Right hindlimb (tissue), 1 donor: ENCODE measurements at places on chromosomes 4 and X.
A peak's percentile ranks its signal among the peaks of the same experiment; 100 is the strongest.

DNA sequence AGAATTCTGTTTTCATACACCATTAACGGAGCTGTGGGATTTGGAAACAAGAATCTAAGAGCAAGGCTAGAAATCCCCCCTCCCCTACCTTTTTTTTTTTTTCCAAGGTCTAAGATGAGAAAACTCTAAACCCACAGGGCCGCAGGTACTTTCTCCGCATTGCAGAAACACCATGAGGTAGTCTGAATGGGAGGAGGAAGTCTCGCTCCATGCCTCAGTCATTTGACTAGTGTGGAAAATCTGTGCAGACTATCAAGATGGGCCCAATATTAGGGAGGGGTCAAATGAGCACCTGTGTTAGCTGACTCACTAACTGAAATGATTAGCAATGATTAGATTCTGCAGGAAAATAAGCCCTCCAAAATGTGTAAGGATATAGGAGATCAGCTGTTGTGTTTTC is 40.9 kb upstream of the MAP3K15 start:
- DNase-seq = no peak

- DNase-seq = no peak
Observed at GRCh38 chrX:39194673-39195072, 393.4 kb downstream of the MID1IP1 start.

GRCh38 chr4:112436987-112437386 is 79.0 kb downstream of the NEUROG2 start:
- DNase-seq = no peak

DNA sequence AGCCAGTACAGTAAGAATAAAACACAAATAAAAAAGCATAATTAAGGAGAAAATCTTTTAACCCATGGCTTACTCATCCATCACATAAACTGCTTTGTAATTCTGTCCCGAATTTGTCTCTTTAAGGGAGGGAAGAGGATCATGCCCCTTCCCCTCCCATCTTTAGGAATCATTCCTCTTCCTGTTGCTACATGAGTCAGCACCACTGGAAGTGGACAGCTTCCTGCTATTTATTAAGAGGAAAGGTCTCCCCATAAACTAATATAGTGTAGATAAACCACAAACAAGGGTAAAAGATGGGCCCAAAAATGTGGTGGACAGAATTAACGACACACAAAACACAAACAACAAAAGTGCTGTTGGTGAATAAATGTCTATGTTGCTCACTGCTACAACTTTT is 75.8 kb downstream of the PPP3CA start:
- no peak for DNase-seq

DNA sequence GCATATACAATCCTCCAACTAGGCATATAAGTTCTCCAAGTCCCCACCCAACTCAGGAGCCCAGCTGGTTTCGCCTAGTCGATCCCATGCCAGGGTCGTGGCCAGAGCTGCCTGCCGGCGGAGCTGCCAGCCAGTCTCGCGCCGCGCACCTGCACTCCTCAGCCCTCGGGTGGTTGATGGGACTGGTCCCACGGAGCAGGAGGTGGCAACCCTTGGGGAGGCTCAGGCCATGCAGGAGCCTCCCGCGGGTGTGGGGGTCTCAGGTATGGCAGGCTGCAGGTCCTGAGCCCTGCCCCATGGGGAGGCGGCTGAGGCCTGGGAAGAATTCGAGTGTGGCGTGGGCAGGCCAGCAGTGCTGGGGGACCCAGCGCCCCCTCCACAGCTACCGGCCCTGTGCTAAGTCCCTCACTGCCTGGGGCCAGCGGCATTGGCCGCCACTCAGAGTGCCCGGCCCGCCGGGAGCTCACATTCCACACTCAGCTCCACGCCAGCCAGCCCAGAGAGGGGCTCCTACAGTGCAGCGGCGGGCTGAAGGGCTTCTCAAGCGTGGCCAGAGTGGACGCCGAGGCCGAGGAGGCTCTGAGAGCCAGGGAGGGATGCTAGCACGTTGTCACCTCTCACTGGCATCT is 1086.4 kb upstream of the PCDH10 start:
- no peak for DNase-seq

DNA sequence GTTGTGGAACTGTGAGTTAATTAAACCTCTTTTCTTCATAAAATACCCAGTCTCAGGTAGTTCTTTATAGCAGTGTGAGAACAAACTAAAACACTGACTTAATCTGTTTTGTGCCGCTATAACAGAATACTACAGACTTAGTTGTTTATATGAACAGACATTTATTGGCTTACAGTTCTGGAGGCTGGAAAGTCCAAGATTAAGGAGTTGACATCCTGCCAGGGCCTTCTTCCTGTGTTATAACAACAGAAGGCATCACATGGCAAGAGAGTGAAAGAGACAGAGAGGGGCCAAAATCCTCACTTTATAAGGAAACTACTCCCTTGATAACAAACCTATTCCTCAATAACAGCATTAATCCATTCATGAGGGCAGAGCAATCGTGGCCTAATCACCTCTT is 42.5 kb upstream of the KCNIP4 start:
- no peak for DNase-seq

DNA sequence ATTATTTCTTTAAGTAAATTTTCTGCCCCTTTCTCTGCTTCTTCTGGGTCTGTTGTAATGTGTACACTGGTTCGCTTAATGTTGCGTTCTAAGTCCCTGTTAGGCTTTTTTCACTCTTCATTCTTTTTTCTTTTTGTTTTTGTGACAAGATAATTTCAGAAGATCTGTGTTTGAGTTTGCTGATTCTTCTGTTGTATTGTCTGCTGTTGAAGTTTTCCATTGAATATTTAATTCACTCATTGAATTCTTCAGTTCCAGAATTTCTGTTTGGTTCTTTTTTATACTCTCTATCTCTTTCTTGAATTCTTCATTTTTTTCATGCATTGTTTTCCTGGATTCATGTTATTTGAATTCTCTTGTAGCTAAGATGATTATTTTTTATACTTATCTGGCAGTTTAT is 66.3 kb upstream of the NUDT6 start:
- DNase-seq = no peak

- no peak for DNase-seq
Observed at GRCh38 chr4:139852612-139853269, 187.1 kb downstream of the MGST2 start.

DNA sequence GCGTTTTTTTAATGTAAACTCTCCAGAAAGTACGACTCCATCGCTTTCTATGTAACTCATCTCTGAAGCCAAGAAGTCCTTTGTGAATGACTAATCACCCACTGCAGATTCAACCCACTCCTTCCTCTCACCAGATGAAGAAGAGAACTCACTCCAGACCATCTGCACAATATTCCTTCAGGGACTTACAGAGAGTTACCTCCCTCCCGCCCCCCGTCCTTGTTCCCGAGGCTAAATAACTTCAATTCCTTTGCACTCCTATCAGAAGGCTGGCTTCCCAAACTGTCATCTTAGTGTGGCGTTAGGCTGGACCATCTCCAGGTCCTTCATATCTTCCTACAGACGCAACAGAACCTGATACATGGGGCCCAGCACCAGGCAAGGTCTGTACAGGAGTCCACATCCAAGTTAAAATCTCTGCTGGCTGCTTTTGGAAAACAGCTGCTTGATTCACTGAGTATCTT is 82.4 kb downstream of the AFAP1 start:
- peak; percentile 80 for DNase-seq

DNA sequence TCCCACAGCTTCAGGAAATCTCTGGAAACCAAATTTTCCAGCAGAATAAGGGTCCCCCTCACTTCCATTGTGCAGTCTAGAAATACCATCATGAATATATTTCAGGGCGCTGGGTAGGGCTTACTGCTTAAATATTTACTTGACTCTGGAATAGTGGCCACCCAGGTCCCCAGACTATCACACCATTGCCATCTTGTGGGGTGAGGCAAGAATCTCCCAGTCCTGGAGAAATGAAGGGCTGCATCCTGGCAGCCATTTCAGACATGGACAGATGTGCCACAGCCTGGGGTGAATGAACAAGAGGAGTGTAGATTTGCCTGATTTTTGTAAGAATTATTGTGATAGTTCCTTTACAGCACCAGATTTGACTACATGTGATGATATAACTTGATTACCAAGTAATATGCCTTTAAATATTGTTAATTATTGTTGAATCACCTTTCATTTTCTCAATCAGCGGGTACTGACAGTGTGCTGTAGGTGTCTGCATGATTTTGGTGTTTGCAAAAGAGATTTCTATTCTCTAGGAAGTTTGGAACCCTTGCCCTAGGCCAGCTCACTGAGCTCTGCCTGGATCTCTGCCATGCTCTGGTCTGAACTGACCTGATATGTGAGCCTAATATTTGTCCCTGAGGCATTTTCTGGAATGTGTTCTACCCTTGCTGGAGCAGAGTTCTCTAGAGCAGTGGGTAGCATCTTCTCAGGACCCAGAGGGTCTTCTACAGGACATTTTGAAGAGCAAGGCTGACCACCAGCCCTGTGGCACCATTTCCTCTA is 183.4 kb downstream of the KIT start:
- DNase-seq = no peak

DNA sequence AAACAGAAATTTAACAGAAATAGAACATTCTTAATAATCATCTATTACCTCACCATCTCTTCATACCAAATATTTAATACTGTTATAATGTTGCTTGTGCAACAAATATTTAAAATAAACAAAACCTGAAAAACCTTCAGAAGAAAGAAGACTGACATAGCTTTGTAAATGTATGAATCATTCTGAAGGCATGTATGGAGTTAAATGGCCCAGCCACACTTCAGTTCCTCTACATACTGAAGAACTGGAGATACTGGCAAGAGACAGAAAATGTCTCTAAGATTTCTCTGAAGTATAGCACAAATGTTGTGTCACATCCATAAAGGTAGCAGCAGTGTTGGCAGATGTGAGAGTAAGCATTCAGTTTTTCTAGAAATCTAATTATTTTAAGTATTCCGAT is 275.3 kb upstream of the FGF13 start:
- DNase-seq = no peak

DNA sequence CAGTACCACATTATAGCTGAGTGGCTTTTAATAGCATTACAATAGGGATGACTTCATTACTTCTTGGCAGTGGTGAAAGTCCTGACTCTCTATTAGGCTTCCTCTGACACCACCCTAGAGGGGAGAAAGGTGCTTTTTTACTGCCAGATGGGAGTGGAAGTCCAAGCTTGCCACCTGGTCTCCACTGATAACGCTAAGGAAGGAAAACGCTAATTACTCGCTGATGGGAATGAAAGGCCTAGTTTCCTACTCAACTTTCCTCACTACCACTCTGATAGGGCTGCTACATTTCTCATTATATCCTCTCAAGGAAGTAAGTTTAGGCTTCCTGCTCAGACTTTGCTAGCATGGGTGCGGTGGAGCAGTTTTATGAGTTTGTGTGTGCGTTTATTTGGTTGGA is 62.3 kb upstream of the PAGE3 start:
- no peak for DNase-seq

DNA sequence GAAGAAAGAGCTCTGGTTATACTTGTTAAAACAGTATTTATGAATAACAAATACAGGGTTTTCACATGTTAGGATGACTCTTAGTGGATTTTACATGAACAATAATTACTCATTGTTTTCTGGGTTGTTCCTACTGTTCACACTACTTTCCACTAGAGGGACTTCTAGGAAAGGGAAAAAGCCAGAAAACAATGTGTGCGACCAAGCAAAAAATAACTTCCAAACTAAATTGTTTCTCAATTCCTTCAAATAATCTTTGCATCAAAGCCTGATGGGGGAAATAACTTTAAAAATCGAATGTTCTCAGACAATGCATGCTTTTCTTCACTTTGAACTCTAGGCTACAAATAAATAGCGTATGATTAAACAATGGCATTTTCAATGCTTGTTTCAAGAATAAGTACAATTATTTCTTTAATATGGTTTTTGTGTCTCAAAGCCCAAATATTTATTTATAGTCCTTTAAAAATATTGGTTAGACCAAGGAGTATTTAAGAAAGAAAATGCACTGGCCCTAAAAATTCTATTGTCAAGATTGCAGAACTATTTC is 72.1 kb upstream of the ETNPPL start:
- no peak for DNase-seq

DNA sequence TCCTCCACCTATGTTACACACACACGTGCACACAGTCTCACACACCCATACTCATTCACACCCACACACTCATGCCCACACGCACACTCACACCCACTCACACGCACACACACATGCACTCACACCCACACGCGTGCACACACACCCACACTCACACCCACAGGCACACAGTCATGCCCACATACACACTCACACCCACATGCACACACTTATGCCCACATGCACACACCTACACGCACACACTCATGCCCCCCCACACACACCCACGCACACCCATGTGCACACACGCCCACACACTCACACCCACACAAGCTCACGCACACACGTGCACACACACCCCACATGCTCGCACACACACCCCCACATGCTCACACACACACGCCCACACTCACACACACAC is 140.0 kb downstream of the F11 start:
- no peak for DNase-seq

DNA sequence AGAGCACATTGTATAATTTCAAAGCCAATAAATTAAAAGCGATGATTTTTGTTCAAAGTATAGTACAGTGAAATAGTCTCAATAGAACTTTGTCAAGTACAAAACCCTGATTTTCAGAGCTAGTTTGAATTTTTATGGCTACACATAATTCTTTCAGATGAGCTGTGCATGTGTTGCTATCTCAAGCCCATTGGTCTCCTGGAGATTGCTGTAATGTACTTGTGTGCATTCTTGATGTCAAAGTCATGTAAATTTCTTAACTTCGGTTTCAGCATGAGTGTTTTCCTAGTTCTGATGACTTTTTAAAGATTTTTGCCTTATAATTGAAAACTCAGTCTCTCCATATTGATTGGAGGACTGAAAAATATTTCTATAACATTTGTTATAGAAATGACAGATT is 200.8 kb downstream of the CEP135 start:
- no peak for DNase-seq

DNA sequence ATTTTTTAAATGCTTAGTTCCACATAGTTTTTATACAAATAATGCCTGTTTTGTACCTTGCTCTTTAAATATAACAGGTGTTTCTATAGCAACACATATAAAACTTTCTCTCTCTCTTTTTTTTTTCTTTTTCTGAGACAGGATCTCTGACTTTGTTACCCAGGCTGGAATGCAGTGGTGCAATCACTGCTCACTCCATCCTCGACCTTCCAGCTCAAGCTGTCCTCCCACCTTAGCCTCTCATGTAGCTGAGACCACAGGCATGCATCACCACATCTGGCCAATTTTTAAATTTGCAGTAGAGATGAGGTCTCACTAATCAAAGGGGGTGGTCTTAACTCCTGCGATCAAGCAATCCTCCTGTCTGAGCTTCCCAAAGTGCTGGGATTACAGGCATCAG is 18.3 kb upstream of the SULT1E1 start:
- no peak for DNase-seq

GRCh38 chr4:110442309-110442708 is 33.6 kb upstream of the ENPEP start:
- no peak for DNase-seq

GRCh38 chr4:151340751-151341385 is 15.5 kb upstream of the SH3D19 start:
- no peak for DNase-seq

DNA sequence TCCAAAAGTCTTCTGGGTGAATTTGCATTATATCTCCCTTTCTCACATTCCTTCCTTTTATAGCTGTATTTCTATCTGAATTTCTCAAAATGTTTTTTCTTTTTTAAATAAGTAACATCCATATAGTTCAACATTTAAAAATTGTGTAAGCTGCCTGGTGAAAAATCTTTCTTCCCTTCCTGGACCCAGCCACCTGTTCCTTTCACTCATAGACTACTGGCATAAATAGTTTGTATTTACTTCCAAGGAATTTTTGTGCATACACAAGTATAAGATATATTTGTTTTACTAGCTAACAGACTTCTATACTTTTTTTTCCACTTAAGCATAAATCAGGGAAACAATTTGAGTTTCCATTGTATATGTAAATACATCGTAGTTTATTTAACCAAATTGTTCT is 35.7 kb downstream of the PACRGL start:
- no peak for DNase-seq

- no peak for DNase-seq
Observed at GRCh38 chr4:48409203-48409602, 67.9 kb downstream of the SLAIN2 start.
